LNCaP clone FGC (cell line): ENCODE measurements at places on chromosomes 4 and X.
A peak's percentile ranks its signal among the peaks of the same experiment; 100 is the strongest.

DNA sequence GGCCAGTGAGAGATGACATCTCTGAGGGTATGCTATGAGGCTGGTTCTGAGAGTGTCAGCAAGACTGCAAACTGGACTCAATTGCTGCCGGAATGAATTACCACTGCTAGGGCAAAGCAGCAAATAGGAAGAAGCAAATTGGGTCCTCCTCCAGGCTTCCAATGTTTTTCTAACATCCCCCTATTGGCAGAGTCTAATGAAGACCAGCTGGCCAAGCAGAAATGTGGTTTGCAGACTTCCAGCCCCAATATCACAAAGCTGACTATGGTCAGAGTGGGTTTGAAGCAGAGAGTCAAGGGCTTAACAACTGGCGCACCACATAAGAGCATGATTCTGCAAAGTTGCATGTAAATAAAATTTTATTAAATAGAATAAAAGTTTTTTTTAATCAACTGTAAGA lies 225.4 kb upstream of the GLRA2 start:
- DNase-seq: no peak

GRCh38 chr4:74328501-74328900 lies 20.2 kb downstream of the EPGN start:
- DNase-seq: no peak

GRCh38 chr4:15373363-15373762 lies 54.5 kb upstream of the C1QTNF7 start:
- no peak for DNase-seq

DNA sequence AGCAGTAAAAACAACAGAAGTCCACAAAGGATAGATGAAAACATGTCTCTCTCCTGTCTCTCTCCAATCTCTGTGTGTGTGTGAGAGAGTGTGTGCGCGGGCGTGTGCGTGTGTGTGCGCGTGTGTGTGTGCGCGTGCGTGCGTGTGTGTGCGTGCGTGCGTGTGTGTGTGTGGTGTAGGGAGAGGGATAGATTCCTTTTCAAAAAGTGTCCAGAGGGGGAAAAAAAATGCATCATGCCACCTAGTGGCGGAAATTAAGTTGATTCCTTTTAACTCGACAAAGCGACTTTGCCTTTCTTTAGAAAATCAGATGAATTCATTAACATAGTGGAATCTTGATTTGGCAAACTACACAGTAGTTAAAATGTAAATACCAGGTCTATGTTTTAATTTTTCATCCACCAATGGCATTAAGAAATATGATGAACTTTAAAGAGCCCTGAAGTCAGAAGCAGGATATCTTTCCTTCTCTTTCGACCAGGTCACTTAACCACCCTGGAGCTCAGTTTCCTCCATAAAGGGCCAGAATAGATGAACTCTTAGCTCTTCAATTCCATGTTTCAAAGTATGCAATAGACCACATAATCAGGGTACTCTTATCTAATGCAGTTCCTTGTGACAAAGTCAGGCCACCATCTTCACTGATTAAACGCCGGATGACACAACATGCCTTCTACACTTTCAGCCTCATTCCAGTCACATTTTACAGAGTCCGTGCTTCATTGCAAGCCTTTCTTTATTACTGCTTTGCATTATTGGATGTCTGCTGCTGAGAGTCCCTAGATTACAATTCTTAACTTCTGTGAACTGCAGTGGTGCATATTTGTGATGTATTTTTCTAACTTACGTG lies 162.8 kb downstream of the FBXO8 start:
- peak; percentile 25 for DNase-seq

- peak; percentile 74 for DNase-seq
These were observed 69.2 kb upstream of the GRID2 start for GRCh38 chr4:92234393-92235176.
